ENCODE measurements at places on chromosomes 3 and 15.

DNA sequence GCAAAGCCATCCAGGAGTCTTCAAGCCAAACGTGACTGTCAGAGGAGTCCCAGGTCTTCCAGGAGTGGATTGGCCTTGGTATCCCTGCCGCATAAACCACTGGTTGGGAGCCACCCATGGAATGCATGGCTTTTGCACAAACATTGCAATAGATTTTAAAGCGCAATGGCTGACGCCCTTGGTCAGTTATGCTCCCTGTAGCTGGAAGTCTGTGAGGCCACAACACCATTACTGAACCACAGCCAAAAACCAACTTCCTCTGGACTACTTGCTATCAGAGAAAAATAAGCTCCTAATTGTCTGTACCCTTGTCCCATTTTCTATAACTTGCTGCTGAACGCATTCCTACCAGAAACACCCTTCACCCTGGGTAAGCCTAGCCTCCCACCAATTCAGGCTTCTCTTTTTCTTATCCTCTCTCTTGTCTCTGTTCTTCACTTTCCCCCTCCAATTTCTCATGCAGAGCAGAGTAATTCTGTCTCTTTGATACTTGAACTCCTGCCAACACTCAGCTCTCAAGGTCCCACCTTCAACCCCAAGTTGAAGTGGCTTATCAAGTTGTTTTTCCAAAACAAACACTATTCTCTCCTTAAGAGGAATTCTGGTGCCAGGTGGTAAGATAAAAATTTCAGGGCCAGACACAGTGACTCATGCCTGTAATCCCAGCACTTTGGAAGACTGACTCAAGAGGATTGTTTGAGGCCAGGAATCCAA, 176.4 kb upstream of the UBE2E1 start:
- DNase-seq: no peak

DNA sequence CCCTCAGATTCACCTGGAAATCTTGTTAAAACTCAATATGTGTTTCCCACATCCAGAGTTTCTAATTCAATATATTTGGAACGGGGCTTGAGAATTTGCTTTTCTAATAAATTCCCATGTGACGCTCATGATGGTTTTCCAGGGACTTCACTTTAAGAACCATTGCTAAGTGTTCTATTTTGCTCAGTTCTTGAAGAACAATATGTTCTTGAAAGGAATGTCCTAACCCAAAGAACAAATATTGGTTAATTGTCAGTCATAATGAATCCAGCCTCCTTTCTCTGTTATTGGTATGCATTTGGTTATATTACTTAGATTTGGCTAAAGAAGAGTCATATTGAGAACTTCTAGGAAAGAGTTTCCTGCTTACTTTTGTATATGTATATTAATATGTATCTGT, 4.4 kb upstream of the PLSCR2 start:
- no peak for DNase-seq

- no peak for DNase-seq
Observed at GRCh38 chr3:171878461-171879225, 35.5 kb downstream of the TMEM212 start.

GRCh38 chr3:52451237-52452083, 2.4 kb downstream of the TNNC1 start:
- DNase-seq: no peak

DNA sequence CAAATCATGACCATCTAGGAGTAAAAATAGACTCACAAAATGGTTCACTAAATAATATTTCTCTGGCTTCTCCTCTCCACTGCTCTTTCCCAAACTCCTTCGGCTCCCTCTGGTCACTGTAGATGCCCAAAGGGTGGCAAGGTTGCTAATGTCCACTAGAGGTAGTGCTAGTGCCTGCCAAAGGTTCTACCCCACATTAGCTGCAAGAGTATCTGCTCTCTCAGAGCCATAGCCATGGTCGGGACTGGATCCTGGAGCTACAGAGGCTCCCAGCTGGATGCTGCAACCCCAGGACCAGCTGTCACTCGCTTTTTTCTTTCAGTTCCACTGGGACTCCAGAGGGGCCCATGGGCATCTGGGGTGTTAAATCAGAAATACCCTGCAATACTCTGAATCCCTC, 8.5 kb downstream of the HTR3D start:
- peak; percentile 66 for DNase-seq

DNA sequence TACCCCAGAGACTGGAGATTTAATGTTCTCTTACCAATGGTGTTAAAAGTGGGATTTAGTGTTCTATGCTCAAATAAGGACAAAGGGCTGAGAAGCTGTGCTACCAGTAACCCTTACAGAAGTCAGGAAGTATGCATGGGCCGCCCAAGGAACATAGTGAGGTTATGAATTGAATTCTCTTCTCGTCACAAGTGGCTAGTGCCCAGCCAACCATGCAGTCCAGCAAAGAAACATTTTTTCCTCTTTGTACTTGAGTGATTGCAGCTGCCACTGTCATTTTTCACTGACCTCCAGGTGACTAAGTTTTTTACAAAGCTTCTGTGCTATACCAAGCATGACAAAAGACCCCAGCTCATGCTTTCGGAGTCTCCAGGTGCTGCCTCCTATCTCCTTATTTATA, 110.6 kb upstream of the DCBLD2 start:
- DNase-seq: no peak

DNA sequence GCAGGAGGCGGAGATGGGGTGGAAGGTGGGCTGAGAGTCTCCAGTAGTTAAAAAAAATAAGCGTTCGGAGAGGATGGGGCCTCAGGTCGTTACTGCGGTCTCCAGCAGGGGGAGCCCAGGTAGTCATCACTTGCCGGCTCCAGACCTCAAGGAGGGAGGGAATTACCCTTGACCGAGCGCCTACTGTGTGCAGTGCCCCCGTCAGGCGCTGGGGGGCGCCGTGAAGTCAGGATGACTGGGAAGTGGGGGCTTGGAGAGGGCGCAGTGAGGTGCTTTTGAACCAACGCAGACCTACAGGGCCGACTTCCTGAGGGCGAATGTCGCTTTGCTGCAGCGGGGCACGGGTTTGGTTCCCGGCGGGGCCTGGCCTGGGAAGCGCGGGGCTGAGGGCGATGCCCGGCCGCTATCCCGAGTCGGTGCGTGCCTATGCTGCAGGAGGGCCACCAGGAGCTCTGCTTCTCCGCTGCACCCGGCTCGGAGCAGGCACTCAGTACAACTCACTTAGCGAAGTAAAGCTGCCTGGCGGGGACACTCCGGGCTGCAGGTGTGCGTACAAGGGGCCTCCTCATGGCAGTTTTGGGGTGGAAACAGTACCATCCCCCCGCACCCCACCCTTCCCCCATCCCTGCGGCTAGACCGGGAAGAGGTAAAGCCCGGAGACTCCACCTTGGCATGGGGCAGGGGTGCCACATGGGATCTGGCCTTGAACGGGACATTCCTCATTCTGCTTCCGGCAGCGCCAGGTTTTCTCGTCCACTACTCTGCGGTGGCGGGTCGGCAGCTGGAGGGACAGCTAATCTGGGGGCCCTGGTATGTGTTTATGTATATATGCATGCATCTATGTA, 79.8 kb downstream of the RHCG start:
- peak; percentile 75 for DNase-seq

DNA sequence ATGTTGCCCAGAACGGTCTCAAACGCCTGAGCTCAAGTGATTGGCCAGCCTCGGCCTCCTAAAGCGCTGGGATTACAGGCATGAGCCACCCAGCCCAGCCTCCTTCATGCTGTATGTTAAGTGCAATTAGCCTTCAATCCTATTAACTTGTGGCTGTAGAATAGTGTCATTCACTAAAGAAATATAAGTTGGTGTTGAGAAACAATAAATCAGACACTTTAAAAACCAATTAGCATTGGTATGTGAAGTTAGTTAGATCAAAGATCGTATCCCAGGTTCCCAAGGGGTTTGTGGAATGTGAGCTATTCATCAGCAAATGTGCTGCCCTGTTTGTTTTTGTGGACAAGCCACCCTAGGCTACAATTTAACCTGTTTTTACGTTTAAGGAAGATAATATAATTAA, 11.0 kb upstream of the PIK3CB start:
- DNase-seq: no peak

GRCh38 chr15:56358604-56359003, 6.6 kb upstream of the TEX9 start:
- DNase-seq: no peak

- no peak for DNase-seq
Observed at GRCh38 chr3:177823701-177824189, 626.5 kb upstream of the TBL1XR1 start.

GRCh38 chr15:22796079-22796478, 9.6 kb downstream of the NIPA1 start:
- no peak for DNase-seq

GRCh38 chr15:77818484-77819047, 185.9 kb upstream of the LINGO1 start:
- DNase-seq: no peak

GRCh38 chr3:153138276-153139210, 23.5 kb upstream of the RAP2B start:
- no peak for DNase-seq

- peak; percentile 53 for DNase-seq
Observed at GRCh38 chr3:149352556-149352955, 19.1 kb upstream of the TM4SF18 start.
